ENCODE measurements at places on chromosomes 2 and 18.

- DNase-seq, result no peak
These were observed 74.7 kb downstream of the MERTK start for GRCh38 chr2:111972955-111973565.

DNA sequence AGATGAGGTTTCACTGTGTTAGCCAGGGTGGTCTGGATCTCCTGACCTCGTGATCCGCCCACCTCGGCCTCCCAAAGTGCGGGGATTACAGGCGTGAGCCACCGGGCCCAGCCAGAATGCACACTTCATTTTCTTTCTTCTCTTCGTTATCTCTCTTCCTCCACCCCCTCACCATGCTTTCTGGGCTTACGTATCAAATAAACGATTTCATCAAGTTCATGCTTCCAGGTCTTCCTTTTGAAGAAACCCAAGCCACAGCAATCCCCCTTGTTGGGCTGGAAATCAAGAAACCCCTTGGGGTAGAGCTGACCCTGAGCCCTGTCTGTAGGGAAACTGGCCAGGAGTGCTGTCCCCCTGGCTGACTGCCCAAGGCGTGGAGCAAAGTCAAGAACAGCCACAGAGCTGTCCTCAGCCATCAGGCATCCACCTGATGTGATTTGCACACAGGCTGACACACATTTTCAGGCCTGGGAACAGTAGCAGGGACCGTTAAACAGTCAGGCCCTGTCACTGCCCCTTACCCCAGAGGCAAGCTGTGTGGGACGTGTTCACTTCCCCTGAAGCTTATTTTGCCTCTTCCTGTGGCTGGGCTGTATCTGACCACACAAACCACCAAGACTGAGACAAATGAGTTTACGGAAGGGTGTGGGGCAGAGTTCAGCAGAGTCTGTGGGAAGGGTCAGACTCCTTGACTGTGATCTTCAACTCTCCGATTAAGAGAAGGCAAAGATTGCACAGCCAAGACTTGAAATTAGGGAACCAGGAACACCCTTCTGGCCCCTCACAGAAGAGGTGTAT, 15.1 kb upstream of the NMUR1 start:
- peak; percentile 64 for DNase-seq

GRCh38 chr18:40210696-40211095, 1744.3 kb upstream of the PIK3C3 start:
- no peak for DNase-seq

GRCh38 chr2:185787227-185788145, 48.9 kb downstream of the FSIP2 start:
- no peak for DNase-seq

DNA sequence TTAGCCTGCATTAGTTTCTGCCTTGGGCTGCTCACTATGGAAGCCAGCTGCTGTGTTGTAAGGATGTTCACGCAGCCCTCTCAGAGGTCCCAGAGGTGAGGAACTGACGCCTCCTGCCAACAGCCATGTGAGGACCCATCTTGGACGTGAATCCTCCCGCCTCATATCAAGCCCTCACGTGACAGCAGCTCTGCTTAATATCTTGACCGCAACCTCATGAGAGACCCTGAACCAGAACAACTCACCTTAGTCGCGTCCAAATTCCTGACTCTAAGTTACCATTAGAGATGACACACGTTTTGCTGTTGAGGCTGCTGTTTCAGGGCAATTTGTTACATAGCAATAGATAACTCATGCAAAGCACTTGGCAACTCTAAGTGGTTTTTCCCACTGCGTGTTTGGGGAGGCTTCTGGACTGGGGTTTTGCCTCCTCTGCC, 97.7 kb downstream of the TMEM17 start:
- no peak for DNase-seq

- DNase-seq, result no peak
These were observed 222.7 kb downstream of the PIEZO2 start for GRCh38 chr18:10926621-10927161.

DNA sequence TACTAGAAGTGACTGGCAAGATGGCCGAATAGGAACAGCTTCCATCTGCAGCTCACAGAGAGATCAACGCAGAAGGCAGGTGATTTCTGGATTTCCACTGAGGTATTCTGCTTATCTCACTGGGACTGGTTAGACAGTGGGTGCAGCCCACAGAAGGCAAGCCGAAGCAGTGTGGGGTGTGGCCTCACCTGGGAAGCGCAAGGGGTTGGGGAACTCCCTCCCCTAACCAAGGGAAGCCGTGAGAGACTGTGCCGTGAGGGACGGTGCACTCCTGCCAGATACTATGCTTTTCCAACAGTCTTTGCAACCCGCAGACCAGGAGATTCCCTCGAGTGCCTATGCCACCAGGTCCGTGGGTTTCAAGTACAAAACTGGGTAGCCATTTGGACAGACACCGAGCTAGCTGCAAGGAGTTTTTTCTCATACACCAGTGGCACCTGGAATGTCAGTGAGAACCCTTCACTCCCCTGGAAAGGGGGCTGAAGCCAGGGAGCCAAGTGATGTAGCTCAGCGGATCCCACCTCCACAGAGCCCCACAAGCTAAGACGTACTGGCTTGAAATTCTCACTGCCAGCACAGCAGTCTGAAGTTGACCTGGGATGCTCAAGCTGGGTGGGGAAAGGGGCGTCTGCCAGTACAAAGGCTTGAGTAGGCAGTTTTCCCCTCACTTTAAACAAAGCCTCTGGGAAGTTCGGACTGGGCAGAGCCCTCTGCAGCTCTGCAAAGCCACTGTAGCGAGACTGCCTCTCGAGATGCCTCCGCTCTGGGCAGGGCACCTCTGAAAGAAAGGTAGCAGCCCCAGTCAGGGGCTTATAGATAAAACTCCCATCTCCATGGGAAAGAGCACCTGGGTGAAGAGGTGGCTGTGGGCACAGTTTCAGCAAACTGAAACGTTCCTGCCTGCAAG, 40.1 kb downstream of the PLEK start:
- peak; percentile 36 for DNase-seq

GRCh38 chr2:187051350-187051749, 202.4 kb upstream of the ZSWIM2 start:
- no peak for DNase-seq

All from CD4-positive, alpha-beta T cell treated with Interleukin-2 at 100 ng/mL for 4 hours (primary cell).